ENCODE measurements at places on chromosomes 16 and 17.

DNA sequence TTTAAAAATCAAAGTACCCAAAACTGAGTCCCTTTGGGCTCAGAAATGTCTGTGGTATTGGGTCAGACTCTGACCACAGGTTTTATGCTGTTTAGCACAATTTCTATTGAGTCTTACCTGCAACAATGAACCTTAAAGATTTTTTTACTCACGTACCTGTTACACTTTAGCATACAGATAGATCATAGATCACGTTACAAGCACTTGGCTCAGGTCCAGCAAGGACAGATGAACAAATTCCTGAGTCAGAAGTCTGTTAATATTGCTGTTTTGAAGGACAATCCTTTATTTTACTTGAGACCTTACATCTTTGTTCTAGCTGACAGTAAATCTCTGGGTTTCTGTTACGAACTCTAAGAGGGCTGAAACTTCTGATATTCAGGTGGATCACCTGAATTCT is 12.8 kb downstream of the SLC7A6OS start:
- no peak for DNase-seq

DNA sequence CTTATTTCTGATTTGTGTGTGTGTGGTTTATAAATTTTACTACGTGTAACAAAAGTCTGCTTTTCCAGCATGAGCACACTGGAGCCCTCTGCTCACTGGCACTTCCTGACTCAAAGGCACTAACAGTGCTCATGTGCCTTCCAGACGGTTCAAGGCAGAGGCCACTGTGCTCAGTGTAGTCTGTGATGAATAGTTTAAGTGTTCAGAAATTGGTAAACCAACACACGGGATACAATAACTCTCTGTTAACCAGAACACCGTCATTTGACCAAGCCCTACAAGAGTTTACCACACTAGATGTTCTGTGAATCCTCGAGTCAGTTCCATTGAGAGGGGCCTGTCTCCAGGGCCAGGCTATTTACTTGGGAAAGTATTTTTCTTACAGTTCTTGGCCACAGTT is 191.9 kb downstream of the MRTFB start:
- DNase-seq = no peak

DNA sequence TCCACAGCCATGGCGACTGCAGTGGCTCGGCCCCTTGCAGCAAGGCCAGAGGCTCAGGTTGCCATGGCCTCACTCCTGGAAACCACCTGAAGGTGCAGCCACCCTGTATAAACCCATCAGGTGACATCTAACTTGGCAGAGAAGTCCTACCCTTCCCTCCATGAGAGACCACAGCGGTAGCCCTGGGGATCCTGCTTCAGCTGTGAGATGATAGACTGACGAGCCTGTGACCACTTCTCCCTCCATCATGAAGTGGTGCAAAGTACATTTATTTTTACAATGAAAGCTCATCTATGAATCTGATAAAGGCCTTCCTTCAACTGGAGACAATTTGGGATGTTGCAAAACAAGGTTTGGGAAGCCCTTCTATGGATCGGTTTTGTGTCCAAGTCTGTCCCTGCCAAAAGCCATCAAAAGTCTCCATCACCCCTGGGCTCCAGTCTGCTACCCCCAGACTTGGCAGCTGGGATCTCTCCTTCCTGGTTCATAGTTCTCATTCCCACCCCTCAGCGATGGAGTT is 1.8 kb downstream of the ZACN start:
- DNase-seq = no peak

GRCh38 chr17:48012151-48012520 is 25.5 kb downstream of the COPZ2 start:
- DNase-seq = no peak

GRCh38 chr17:73519714-73520368 is 124.4 kb downstream of the SDK2 start:
- no peak for DNase-seq

DNA sequence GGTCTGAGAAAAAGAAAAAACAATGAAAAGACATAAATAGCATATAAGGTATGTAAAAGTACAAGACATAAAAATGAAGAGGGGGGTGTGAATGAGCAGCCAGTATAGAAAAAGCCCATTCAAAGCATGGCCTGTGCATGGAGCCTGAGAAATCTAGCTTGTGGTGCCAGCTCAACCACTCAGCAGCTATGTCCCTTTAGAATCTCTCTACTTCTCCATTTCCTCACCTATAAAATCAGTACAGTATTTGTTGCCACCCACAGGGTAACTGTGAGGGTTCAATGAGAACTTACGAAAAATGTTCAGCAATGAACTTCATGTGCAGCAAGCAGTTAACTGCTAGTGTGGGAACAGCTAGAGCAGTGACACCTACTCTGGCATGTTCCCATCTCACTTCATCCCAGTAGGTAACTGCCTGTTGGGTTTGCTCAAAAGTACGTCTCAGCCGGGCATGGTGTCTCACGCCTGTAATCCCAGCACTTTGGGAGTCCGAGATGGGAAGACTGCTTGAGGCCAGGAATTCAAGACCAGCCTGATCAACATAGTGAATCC is 15.3 kb downstream of the CYTH1 start:
- DNase-seq = no peak

- no peak for DNase-seq
Observed at GRCh38 chr16:86205521-86206245, 304.6 kb upstream of the FOXF1 start.

GRCh38 chr16:11586378-11586855 is 302 bp downstream of the LITAF start:
- no peak for DNase-seq

DNA sequence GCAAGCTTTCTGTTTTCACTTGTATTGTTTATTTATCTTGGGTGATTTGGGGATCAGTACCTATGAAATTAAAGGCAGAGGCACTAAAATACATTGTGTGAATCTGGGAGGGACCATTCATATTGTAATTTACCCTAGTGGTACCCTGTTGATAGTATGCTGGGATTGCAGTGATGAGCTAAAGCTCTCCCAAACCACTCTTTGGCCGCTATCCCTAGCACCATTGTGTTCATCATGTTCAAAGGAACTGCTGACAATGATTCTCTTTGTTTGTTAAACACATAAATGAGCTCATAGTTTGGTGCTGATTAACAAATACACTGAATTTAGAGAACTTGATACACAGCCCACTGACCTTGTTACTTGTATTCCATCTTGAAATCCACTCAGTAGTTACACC is 1469.8 kb downstream of the CDH11 start:
- DNase-seq = no peak

DNA sequence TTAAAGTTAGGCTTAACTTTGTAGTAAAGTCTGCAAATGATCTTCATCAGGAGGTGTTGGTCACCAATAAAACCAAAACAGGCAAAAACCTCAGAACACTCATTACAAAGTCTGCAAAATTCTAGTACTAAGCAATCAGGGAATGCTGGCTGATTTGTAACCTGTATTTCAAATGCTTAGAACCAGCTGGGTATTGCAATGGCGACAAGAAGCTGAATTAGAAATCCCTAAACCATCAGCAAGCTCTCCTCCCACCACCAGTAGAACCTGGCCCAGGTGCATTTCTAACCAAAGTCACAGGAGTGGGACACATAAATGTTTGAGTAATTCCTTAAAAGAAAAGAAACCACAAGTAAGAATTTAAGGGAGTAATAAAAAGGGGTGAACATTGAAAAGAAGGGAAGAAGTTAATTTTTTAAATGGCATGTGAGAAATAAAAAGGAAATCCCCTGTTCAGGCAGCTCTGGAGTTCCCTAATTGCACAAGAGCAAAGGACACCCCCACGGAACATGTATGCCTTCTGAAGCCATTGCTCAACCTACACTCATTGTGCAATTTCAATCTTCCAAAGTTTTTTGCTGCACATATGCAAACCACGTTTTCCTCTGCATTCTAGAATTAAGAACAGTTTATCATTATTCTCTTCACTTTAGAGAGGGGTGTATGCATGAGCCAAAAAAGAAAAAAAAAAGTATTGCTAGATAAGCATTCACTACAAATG is 102.9 kb downstream of the HIC1 start:
- no peak for DNase-seq
